ENCODE measurements at places on chromosomes 13 and 19.

GRCh38 chr19:29495901-29496441 is 29.8 kb upstream of the VSTM2B start:
- DNase-seq, result no peak

DNA sequence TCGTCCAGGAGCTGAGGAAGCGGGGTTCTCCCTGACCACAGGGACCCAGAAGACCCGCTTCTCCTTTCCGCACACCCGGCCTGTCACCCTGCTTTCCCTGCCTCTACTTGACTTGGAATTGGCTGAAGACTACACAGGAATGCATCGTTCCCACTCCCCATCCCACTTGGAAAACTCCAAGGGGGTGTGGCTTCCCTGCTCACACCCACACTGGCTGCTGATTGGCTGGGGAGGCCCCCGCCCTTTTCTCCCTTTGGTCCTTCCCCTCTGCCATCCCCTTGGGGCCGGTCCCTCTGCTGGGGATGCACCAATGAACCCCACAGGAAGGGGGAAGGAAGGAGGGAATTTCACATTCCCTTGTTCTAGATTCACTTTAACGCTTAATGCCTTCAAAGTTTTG is 18.9 kb downstream of the VASP start:
- DNase-seq, result peak; percentile 65

GRCh38 chr13:40585911-40586471 is 80.5 kb downstream of the FOXO1 start:
- DNase-seq, result no peak

GRCh38 chr19:41323430-41324125 is 13.6 kb downstream of the CCDC97 start:
- DNase-seq, result no peak

GRCh38 chr13:98460516-98460915 is 116.4 kb downstream of the STK24 start:
- no peak for DNase-seq

DNA sequence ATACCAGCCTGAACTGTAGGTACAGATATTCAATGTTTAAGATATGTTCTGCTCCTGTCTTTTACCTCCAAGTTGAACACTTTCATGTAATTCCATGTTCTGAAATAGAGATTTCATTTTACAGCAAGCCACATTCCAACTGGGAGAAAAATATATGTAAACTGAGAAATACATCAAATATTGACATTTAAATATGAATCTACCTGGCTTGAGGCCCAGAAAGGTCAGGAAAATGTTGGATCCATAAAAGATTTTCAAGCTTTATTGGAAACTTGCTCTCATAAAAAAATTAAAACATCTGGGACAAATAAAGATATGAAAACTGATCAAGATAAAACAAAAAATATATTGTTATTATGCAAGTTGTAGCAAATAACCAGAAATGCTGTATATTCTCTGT is 1078.7 kb upstream of the ATXN8OS start:
- no peak for DNase-seq
